ENCODE measurements at places on chromosomes 7 and 10. TPM values are rescaled to one million over a fixed set of nuclear protein-coding genes. Genes with fewer than 3 reads are reported as not detected.

GNG11 gene
- 12.9 TPM for total RNA-seq

AMPH gene
- 2.5 TPM for total RNA-seq

DNA sequence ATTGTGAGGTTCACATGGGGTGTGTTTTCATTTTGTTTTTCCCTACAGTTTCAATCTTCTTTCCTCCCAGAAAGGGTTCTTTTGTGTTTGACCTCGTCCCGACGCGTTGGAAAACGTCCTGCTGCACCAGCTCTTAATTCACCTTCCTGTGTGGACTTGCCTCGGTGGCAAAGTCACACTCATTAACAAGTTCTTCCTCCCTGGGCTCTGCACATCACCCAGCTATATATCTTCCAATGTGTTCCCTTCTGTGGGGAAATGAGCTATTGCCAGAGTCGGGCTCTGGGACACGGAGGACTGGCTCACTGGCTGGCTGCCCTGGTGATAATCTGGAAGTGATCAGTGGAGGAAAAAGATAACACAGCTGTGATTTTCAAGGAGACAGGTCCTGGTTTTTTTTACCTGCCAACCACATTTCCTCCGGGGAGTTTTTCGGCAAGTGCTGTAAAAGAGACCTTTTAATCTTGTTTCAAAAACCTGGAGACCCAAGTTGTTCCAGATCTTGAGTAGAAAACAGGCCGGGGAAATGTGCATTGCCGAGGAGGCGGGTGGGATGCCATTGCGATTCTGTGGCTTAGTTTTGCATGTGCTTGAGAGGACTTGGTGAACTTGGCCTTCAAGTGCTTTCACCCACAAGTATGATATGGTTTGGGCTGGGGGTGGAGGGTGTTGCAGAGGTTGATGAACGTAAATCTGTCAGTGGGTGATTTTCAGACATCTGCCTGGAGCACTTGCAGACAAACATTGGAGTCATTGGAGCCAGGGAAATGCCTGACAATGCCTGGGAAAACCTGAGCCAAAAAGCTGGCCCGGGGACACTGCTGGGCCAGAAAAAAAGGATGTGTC, 96.5 kb upstream of the CREB5 start:
- no peaks in the 10 kb centered on the region for H3K27me3 ChIP-seq
- H3K27ac ChIP-seq = peak overlapping the region; percentile 32
- no peaks in the 10 kb centered on the region for H3K4me1 ChIP-seq
- no peaks in the 10 kb centered on the region for H3K36me3 ChIP-seq
- H3K4me3 ChIP-seq = no peak overlapping the region

- DNase-seq = no peak
- H3K4me3 ChIP-seq = no peak overlapping the region
- no peaks in the 10 kb centered on the region for H3K4me1 ChIP-seq
- no peaks in the 10 kb centered on the region for H3K27me3 ChIP-seq
- H3K36me3 ChIP-seq = peaks cover 51% of the 10 kb centered on the region
These were observed 11.3 kb upstream of the TAS2R3 start for GRCh38 chr7:141752634-141753033.

PIP gene
- total RNA-seq = not detected

COBL gene
- total RNA-seq = 5.4 TPM

- no peaks in the 10 kb centered on the region for H3K4me1 ChIP-seq
- H3K4me3 ChIP-seq = no peak overlapping the region
- no peak overlapping the region for H3K27ac ChIP-seq
- no peak for DNase-seq
- no peaks in the 10 kb centered on the region for H3K36me3 ChIP-seq
These were observed 89.2 kb downstream of the ADCY1 start for GRCh38 chr7:45663167-45663921.

CCL24 gene
- not detected for total RNA-seq

GRCh38 chr7:128215739-128216138, 25.3 kb upstream of the LEP start:
- no peaks in the 10 kb centered on the region for H3K36me3 ChIP-seq
- peak; percentile 19 for DNase-seq
- H3K27me3 ChIP-seq = peaks cover 5% of the 10 kb centered on the region
- H3K4me3 ChIP-seq = no peak overlapping the region
- peaks cover 9% of the 10 kb centered on the region for H3K4me1 ChIP-seq

- no peaks in the 10 kb centered on the region for H3K36me3 ChIP-seq
- peaks cover 9% of the 10 kb centered on the region for H3K4me1 ChIP-seq
- H3K4me3 ChIP-seq = no peak overlapping the region
- no peak for DNase-seq
These were observed 14.0 kb upstream of the CELF2 start for GRCh38 chr10:11003679-11004078.

DNA sequence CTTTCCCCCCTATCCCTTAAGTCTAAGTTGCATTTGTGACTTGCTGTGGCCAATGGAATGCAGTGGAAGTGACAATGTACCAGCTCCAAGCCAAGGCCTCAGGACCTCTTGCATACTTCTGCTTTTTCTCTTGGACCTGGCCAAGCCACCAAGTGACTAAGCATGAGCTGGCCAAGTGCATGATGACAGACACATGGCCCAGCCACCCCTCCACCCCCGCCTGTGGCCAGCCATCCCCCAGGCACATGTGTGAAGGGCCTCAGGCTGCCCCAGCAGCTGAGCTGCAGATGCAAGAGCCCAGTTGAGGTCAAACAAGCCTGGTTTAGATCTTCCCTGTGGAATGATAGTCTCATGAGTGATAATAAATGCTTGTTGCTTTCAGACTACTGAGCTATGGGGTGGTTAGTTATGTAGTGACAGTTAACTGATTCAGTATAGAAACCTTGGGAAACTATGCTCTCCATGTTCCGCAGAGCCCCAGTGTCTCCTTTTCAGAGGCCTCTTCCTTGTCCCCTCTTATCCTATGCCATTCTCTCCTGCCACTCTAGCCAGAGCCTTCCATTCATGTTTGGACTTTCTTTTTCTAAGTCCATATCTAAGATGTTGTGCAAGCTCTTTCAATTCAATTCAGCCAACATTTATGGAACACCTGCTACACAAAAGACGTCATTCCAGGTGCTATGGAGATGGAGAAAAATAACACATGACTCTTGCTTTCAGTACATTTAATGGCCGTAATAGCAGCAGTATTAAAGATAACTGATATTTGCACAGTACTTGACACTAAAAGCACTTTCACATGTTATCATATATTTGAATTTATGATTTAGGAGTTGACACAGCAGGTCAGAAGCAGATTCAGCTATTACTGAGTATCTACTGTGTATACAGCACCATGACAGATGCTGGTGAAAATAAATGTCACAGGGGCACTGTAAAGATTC, 55.5 kb upstream of the LOXL4 start:
- H3K36me3 ChIP-seq = no peaks in the 10 kb centered on the region
- DNase-seq = peak; percentile 82
- no peak overlapping the region for H3K27ac ChIP-seq
- no peaks in the 10 kb centered on the region for H3K27me3 ChIP-seq

DNA sequence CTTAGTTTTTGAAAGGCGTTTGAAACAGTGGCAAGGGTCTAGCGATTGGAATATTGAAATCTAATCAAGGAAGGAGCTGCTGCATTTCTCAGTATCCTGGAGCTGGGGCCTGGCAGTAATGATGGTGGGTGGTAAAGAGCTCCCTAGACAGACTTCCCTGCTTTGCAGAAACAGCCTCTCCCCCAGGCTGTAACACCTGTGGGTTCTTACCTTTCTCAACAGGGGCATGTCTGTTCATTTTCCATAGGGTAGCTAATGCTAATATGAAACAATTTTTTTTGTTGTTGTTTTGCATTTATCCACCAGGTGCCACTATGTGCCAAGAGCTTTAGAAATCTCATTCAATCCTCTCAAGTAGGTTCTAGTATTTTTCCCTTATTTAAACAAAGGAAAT, 345.5 kb downstream of the REEP3 start:
- no peak for DNase-seq
- H3K27me3 ChIP-seq = no peaks in the 10 kb centered on the region
- H3K27ac ChIP-seq = no peak overlapping the region
- no peak overlapping the region for H3K4me3 ChIP-seq
- no peaks in the 10 kb centered on the region for H3K4me1 ChIP-seq

- peaks cover 47% of the 10 kb centered on the region for H3K4me1 ChIP-seq
- H3K36me3 ChIP-seq = no peaks in the 10 kb centered on the region
- H3K27me3 ChIP-seq = no peaks in the 10 kb centered on the region
- no peak overlapping the region for H3K4me3 ChIP-seq
- peak overlapping the region; percentile 94 for H3K27ac ChIP-seq
These were observed 153.2 kb upstream of the LYZL2 start for GRCh38 chr10:30782537-30783461.

DNA sequence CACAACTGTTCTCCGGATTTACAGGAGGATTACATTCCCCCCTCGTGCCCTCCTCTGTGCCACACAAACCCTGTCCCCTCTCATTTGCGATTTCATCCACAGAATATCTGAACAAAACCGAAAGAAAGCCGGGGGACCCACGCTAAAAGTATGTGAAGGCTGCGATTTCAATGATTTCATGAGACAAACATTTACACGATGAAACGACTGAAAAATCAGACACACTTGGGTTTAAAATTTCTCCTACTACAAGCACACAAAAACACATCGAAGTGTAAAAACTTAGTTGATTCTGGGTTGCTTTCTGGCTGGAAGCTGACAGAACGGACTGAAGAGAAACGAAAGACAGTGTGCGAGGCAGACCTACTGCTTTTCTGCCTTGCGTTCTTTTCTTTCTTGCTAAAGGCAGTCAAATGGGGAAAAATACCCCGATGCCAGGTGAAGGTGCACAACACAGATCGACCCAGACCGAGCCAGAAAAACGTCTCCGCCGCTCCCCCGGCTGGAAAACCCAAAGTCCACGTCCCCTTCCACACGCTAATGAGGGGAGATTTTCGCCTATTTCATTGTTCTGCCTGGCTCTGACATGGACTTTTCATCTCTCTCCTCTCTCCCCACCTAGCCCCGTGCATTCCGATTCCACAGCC, 1.2 kb downstream of the HIPK2 start:
- H3K27ac ChIP-seq = peak overlapping the region; percentile 93
- peaks cover 21% of the 10 kb centered on the region for H3K4me1 ChIP-seq
- H3K4me3 ChIP-seq = peak overlapping the region; percentile 61
- DNase-seq = no peak
- H3K36me3 ChIP-seq = no peaks in the 10 kb centered on the region
- no peaks in the 10 kb centered on the region for H3K27me3 ChIP-seq

NXPH1 gene
- total RNA-seq = not detected

DNA sequence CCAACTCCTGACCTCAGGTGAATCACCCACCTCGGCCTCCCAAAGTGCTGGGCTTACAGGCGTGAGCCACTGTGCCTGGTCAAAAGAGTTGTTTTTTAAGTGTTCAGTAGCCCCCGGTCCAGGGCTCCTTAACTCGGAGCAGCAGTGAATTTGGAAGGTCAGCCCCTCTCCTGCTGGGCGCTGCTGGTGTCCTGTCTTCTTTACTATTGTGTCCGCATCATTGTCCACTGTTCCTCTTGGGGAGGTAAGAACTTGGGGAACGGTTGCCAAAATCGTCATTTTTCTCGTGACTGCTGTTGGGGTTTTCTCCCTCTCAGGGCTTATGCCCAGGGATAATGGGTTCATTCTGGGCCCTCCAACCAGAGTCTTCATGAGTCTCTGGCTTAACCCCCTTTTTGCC, 46.7 kb downstream of the CAMK1D start:
- DNase-seq = no peak
- H3K4me1 ChIP-seq = peaks cover 25% of the 10 kb centered on the region
- H3K27ac ChIP-seq = no peak overlapping the region
- H3K27me3 ChIP-seq = no peaks in the 10 kb centered on the region

DNA sequence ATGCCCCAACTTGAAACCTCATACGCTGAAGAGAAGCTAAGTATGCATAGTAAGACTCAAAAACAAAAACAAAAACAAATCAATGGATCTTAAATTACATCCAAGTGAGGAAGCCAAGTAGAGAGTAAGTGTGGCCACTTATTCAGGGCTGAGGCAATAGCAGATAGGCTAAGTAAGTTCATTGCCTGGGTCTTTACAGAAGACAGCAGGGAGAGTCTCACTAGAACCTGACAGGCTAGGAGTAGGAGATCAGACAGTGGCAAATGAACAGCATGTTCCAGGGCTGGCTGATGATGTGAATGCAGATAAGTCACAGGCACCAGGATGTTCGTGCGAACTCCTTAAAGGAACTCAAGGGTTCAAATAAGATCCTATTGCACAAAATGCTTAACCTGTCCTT, 568.6 kb downstream of the KCNMA1 start:
- no peak overlapping the region for H3K27ac ChIP-seq
- peaks cover 6% of the 10 kb centered on the region for H3K36me3 ChIP-seq
- H3K4me3 ChIP-seq = no peak overlapping the region
- DNase-seq = no peak

DNA sequence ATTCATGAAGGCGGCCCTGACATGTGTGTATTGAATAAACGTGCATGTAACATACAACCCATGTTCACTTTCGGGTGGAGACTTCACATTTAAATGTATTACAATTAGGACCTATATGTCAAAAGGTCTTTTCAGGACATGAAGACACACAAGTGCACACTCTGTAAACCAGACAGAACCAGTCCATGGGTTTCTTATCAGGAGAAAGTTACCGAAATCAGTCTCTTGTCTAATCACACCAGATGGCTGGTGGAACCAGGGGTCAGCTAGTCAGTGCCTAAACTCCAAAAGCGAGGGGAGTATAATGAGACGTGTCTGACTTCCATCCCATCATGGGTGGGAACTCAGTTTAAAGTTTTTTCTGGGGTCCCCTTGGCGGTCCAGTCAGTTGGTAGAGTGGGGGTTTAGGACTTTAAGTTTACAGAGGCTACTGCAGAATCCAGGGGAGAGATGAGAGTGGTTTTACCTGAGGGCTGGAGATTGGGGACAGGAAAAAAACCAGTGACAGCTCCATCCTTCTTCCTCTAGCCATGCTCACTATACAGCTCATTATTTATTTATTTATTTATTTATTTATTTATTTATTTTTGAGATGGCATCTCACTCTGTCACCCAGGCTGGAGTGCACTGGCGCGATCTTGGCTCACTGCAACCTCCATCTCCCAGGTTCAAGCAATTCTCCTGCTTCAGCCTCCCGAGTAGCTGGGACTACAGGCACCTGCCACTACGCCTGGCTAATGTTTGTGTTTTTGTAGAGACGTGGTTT, 251.3 kb upstream of the LYZL1 start:
- no peak overlapping the region for H3K27ac ChIP-seq
- H3K4me1 ChIP-seq = no peaks in the 10 kb centered on the region
- no peak for DNase-seq
- H3K4me3 ChIP-seq = no peak overlapping the region

Measured in sigmoid colon (tissue), 7 donors.